Head of caudate nucleus (tissue), 42 donors: ENCODE measurements at places on chromosomes 5 and 9.

- DNase-seq = no peak
Measured at GRCh38 chr5:127428748-127429147, 88.7 kb upstream of the PRRC1 start.

DNA sequence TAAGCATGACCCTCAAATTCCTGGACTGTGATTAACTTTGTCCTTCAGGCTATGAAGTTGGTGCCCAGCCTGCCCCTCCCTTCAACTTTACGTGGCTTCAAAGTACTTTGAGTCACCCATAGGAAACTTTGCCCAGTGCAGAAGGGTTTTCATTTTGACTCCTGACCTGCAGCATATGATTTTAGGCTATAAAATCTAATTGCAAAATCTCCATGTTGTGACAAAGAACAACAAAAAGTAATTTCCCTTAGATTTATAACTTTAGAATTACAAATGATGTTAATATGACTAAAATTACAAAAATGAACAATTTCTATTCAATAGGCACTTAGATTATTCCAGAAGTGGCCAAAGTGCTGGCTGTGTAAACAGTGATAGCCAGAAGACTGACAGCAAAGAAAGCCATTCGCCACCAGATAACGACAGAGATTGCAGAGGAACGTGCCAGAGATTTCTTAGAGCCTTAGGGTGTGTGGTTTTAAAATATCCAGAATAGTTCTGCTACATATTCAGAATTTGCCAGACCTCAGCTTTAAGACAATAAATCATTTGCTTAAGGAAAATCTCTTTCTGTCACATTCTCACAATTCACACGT, 197.4 kb downstream of the SEMA5A start:
- no peak for DNase-seq

- no peak for DNase-seq
Measured at GRCh38 chr5:155738616-155739015, 588.3 kb upstream of the SGCD start.

DNA sequence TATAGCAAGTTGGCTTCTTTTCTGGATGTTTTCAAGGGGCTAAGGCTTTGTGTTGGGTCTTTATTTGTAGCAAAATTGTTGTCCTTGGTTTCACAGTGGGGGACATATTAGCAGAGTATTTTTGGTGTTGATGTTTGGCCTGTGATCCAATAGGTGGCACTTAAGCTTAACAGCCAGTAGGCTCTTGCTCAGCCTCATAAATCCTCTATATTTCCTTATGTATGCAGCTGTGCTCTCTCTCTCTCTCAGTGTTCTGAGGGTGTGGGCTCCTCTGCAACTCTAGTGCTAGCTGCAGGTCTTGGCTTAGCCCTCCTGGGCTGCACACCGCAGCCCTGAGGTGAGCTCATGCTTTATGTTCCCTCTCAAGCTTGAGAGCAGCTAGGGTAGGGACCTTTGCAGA, 195.0 kb upstream of the GHR start:
- no peak for DNase-seq

- no peak for DNase-seq
Measured at GRCh38 chr9:84758817-84759216, 89.3 kb downstream of the NTRK2 start.

GRCh38 chr5:100800562-100800961, 102.5 kb downstream of the ST8SIA4 start:
- no peak for DNase-seq

GRCh38 chr9:107240260-107240659, 42.8 kb upstream of the RAD23B start:
- DNase-seq = no peak
